ENCODE measurements at places on chromosomes 2 and 18.

DNA sequence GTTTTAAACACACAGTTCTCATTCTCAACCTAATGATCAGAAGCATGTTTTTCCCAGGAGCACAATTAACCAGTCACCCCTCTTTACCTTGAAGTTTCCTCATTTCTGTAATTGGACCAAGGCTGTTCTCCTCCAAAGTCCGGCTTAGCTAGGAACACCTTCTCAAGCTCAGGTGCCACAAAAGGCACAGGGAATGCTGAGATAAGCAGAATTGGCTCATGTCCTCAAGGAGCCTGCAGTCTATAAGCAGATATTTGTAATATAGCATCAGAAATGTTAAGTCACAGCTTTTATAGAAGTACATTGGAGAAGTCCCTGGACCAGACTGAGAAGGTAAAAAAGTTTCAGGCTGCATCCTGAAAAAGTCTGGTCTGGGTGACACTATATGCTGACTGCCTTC lies 20.7 kb downstream of the OSR1 start:
- DNase-seq, result no peak

DNA sequence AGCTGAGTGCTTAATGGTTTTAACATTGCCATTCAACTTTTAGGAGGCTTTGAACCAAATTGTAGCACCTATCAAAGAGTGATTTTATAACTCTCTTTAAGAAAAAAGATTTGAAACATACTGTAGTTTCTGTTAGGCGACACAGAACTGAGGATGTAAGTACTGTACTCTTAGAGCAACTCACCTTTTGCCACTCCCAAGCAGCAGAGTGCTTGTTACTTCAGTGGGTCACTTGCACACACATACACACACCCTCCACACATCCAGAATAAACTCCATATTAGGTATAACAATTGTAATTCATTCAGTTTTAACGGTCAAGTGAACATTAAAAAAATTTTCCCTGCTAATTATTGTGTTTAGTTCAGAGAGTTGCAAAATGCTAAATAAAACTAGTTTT lies 118.3 kb downstream of the CAMKMT start:
- DNase-seq, result no peak

DNA sequence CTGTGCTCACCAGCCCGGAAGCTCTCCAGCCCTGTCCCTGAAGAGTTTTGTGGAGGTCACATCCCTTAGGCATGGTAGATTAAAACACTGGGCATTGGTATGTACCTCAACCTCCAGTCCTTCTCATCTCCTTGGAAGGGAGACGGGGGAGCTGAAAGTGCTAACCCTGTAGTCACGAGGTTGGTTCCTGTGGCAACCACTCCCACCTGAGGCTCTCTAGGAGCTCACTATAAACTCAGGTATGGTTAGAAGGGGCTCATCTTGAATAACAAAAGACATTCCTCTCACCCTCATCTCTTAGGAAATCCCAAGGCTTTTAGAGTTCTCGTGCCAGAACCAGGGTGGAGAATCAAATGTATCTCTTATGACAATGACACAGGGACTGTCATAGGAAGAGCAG lies 43.0 kb upstream of the MGAT4A start:
- DNase-seq, result no peak

DNA sequence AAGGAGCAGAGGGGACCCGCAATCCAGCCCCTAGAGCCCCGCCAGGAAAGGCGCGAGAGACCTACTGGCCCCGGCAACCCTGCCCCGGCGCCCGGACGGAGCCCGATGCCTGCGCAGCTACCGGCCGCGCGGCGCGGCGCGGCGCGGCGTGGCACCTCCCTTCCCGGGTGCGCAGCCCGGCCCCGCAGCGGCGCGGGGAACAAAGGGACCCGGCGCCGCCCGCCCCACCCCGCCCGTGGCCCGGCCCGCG lies 307 bp downstream of the CDH2 start:
- no peak for DNase-seq

- no peak for DNase-seq
These were observed 21.8 kb downstream of the CLUL1 start for GRCh38 chr18:618618-619017.

GRCh38 chr18:24799176-24799575 lies 338.7 kb downstream of the HRH4 start:
- DNase-seq, result no peak

DNA sequence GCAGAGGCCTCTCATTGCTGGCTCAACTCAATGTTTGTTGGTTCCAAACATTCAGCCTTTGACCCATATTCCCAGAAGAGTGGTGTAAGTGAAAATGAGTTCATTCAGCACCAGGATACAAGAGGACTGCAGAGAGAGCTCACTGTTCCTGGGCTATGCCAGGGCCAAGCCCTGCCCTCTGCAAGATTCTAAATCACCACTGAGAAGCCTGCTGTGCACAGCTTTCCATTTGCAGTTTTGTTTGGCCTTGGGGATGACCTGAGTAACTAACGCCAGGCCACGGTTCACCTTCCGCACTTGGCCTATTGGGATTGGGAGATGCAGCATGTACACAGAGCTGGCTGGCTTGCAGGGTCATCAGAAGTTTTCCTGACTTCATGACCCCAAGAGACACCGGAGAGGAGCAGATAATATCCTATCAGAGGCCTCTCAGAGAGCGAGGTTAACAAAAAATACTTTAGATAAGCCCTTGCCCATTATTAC lies 12.6 kb downstream of the GKN1 start:
- no peak for DNase-seq

DNA sequence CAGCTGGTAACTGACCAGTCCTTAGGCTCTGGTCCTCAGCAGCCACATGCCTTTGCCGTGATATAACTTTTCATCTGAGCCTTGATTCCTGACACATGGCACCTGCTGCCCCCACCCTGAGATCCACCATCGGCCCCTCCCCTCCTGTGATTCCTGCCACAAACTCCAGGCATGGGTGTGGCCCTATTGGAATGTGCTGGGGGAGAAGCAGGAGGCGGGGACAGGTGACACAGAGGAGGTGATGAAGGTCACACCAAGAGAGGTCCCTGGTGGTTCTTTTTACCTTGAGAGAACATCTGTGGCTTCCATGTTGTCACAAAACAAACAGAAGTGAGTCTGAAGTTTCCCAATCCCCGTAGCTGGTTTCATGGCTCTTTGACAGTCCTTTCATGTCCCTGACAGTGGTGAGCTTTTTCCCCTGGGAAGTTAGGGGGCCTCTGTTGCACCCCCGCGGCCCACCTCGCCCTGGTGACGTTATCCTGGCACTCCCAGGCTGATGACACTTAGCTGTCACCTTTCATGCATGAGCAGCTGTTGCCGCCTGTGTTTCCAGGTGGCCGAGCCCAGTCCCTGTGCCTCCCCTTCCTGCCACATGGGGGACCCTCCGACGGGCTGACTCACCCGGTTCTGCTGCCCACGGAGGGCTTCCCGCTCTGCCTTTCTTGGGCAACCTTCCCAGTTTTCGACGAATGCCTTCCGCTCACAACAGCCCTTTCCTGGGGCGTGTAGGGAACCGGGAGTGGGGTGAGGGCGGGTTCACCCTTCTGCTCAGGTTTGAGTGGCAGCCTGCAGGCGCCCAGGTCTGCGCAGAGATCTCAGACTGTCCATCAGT lies 66.3 kb upstream of the GLI2 start:
- DNase-seq, result no peak

DNA sequence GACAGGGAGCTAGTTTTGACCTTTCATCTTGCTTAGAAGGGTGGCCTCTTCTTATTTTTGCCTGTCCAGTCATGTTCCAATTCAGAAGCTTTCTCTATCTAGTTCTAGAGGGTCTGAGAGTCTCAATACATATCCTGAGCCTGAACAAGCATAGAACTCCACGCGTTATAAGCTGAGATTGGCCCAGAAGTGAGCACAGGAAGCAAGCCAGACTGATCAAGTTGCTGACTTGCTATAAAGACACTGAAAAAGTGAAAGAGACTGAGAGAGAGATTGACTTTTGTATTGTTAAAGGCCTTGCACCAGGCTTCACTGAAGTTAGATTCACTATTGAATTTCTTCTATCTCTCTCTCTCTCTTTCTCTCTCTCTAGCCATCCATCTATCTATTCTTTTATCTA lies 142.7 kb upstream of the DOCK10 start:
- DNase-seq, result no peak

DNA sequence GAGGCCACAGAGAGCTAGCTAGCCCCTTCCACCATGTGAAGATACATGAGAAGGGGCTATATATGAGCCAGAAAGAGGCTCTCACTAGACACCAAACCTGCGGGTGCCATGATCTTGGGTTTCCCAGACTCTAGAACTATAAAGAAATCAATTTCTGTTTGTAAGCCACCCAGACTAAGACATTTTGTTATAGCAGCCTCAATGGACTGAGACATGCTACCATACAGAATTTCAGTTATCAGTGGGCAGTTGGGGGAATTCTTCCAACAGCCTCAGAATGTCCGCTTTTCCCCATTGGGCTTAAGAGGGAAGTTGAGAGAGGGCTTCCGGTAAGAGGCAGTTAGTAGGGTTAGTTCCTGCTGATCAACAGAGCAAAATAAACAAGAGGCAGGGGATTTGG lies 39.2 kb downstream of the TNP1 start:
- DNase-seq, result no peak
